ENCODE measurements at places on chromosomes 4 and X. TPM values are rescaled to one million over a fixed set of nuclear protein-coding genes. Genes with fewer than 3 reads are reported as not detected.

DNA sequence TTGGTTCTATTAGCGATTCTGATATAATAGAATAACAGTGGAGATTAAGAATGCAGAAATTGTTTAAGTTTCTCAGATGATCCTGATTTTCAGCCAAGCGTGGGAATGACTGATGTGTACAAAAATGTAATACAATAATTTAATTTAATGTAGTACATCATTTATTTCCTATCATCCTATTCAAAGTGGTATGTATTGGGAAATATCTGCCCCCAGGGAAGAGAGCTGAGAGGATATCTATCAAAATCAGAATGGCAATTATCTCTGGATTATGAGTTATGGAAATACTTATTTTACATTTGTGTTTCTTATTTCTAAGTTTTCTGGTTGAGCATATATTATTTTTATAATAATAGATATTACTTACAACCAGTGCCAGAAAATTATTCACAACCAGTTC, 3.9 kb downstream of the FABP2 start:
- no peak for DNase-seq

- no peak for DNase-seq
These were observed 9.2 kb upstream of the GYG2 start for GRCh38 chrX:2819345-2820135.

Gene STOX2
- total RNA-seq = 10.7 TPM

DNA sequence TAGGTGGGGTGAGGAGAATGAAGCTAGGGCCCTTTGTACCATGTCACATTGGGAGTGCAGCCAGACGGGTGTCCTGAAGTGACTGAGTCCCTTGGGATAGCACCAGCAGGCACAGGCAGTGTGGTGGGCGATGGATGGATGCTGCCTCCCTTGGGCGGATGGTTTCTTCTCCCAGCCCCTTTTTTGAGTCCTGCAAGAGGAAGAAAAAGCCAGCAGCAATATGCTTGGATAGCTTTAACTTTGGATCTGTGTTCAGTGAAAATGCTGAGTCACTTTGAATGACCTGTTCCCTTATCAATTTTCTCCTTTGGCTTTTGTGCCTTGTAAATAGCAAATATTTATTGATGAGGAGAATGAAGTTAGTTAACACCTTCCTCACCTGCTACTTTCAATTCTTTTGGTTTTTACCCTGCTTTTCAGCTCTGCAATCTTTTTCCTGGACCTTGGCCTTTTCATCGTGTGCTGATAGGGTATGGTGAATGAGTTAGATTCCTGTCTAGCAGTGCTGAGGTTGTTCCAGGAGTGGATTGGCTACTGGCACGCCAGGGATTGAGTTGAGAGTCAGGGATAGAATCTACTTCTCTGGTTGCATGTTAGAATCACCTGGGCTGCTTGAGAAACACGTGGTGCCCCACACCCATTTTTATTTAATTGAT, 10.2 kb downstream of the DCUN1D4 start:
- no peak for DNase-seq

Gene KLHL2
- total RNA-seq = 20.2 TPM

GRCh38 chrX:38660395-38661102, 99.2 kb downstream of the TSPAN7 start:
- DNase-seq = no peak

Gene SASH3
- 18.7 TPM for total RNA-seq

DNA sequence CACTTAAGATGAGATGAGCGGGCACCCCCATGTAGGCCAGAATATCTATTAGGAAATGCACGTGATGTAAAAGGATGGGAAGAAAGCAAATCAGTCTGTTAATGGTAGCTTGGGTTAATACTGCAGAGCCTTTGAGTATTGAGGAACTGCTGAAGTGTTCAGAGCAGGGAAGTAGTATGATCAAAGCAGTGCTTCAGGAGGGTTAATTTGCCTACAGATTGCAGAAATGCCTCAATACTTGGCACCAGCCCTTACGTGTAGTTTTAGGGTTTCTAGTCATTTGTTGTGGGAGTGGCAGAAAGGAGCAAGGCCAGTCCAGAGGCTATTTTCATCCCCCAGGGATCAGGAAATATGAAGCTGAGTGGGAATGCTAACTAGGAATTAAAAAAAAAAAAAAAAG, 19.7 kb downstream of the ZFX start:
- DNase-seq = no peak

- no peak for DNase-seq
These were observed 13.2 kb downstream of the RUFY3 start for GRCh38 chr4:70734971-70735370.

Gene GLRA2
- not detected for total RNA-seq

Gene AMBN
- total RNA-seq = not detected

Gene GRXCR1
- not detected for total RNA-seq

GRCh38 chr4:94455081-94455480, 3.3 kb downstream of the PDLIM5 start:
- DNase-seq = peak; percentile 67

DNA sequence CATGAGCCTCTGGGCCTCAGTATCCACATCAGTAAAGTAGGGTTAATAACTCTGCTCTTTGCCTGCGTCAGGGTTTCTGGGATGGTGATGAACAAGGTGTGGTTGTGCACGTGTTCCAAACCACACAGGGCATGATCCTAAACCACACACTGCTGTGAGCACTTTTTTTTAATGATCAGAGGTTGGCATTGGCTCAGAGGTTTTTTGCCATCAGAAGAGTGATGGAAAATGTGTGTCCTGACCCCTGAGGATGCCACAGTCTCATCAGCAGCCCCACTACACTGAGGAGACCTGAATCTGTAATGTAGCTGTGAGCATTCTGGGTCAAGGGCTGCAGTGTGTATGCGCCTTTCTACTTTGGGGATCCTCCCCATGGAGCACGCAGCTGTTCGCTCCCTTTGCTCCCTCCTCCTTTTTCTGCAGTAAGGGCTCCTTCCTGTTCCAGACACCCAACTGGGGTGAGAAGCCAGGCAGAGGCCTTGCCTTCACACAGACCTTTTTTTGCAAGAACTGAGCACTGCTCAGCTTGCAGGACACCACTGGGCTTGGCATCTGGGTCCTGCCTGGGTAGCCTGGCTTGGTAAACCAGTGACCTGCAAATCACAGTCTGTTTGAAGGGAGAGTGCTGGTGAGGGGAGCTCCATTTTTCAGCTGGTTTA, 87.5 kb downstream of the MAMLD1 start:
- DNase-seq = no peak

DNA sequence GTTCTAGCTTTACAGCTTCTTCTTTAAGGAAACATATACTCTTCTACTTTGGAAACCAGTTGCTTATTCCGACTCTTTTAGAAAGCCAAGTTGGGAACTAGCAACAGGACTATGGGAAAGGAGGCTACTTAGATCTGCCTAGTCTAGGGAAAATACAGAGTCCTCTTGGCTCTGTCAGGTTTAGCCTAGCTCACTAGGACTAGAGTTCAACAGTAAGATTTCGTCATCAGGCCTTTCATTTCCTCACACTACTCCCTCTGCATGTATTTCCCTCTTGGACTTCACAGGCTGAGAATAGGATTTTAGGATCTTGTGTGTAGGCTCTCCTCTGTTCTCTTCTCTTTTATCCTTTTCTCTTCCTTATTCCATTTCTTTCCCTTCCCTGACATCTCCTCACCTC, 409.8 kb downstream of the AR start:
- DNase-seq = no peak

- DNase-seq = no peak
These were observed 83.7 kb downstream of the DHRSX start for GRCh38 chrX:2416851-2417604.

- DNase-seq = no peak
These were observed 391.2 kb downstream of the ANKRD50 start for GRCh38 chr4:124321364-124321763.

- no peak for DNase-seq
These were observed 54.4 kb downstream of the KDM6A start for GRCh38 chrX:44927398-44927797.

Gene PWWP3B
- total RNA-seq = 13.9 TPM

DNA sequence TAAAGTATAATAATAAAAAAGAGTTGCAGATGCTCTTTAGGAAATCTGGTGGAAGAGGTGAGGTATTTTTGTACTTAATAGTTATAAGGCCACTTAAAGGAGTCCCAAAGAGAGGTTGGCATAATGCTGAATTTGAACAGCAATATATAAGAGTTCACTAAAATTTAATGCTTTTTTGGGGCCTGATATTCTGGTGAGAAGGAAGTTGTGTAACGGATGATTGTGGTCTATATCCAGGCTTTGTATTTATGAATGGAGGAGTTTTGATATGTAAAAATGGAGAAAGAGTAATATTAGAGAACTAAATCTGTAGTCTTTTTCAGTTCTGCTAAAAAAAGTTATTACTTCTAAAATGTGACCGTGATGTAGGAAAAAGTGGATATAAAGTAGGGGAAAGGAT, 20.4 kb downstream of the BMP2K start:
- no peak for DNase-seq

GRCh38 chrX:18041656-18042055, 179.0 kb downstream of the BEND2 start:
- no peak for DNase-seq

GRCh38 chrX:153792368-153792767, 1.8 kb downstream of the IDH3G start:
- no peak for DNase-seq

- DNase-seq = no peak
These were observed 18.7 kb downstream of the PGM2 start for GRCh38 chr4:37845201-37845600.

- DNase-seq = no peak
These were observed at the start of gene ADGRG2 for GRCh38 chrX:19121898-19122640. ADGRG2 (minus strand) TSS chrX:19122468; CDS start chrX:19068834, 53,634 bp downstream.

Gene GABRG1
- under 0.01 TPM for total RNA-seq

DNA sequence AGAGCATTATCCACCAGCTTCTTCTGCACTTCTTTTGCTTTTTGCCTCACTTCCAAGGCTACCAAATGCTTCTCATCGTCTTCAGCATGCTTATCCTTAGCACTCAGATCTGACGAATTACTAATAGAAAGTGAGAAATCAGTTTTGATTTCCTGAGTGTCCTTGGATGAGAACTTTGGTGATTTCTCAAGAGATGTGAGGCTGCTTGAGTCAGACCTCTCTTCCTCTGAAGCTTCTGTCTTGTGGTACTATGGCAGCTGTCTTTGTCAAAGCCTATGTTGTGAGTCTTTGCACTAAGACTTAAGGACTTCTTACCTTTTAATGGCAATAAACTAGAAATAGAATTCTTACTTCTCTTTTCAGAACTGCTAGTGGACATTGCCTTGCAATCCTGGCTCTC, 169.9 kb downstream of the CPE start:
- no peak for DNase-seq

Gene MUC7
- not detected for total RNA-seq

GRCh38 chr4:121784401-121784800, 16.7 kb upstream of the EXOSC9 start:
- DNase-seq = no peak

- DNase-seq = no peak
These were observed 50.7 kb downstream of the FHL1 start for GRCh38 chrX:136198010-136198409.

Gene PCDH18
- 34.2 TPM for total RNA-seq

GRCh38 chrX:148741441-148741840, 241.0 kb downstream of the AFF2 start:
- no peak for DNase-seq

Gene HEPH
- 11.1 TPM for total RNA-seq

GRCh38 chrX:15525664-15526416, 25.2 kb downstream of the BMX start:
- DNase-seq = no peak

GRCh38 chrX:73214426-73215094, at the start of gene NAP1L2:
NAP1L2 (minus strand) TSS chrX:73214851; CDS start chrX:73214492, 359 bp downstream.
- no peak for DNase-seq

Gene ZCCHC12
- total RNA-seq = not detected

GRCh38 chr4:4260185-4260751, 12.2 kb upstream of the TMEM128 start:
- no peak for DNase-seq

Gene GPC4
- total RNA-seq = 7.7 TPM

Gene CYLC1
- total RNA-seq = not detected

- no peak for DNase-seq
These were observed 60.0 kb downstream of the TIGD2 start for GRCh38 chr4:89171176-89171805.

Gene DDX53
- not detected for total RNA-seq

- DNase-seq = no peak
These were observed 108.6 kb downstream of the ACTRT1 start for GRCh38 chrX:127943571-127943970.

- DNase-seq = no peak
These were observed 7.6 kb downstream of the CITED1 start for GRCh38 chrX:72297953-72298730.

Gene CSAG1
- not detected for total RNA-seq

Gene SUPT20HL1
- not detected for total RNA-seq

Gene ETDB
- not detected for total RNA-seq

Gene TGIF2LX
- not detected for total RNA-seq

GRCh38 chrX:39758791-39759525, 338.8 kb downstream of the BCOR start:
- DNase-seq = no peak

DNA sequence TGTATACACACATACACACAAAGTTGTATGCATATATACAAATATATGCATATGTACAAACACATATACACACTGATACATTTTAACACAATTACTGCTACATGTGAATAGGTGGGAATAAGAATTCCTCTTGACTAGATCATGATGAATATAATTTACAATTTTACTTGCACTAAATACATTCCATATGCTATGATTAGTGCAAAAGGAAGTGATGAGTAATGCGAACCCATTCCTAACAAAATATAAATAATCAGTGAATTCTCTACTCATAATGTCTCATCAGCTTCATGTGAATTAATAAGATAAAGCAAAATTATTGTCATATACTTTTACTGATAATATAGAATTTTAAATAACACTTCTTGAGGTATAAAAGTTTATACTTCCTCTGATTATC, 1077.3 kb upstream of the PCDH10 start:
- no peak for DNase-seq

- DNase-seq = no peak
These were observed 1.6 kb downstream of the CLOCK start for GRCh38 chr4:55545151-55545550.

DNA sequence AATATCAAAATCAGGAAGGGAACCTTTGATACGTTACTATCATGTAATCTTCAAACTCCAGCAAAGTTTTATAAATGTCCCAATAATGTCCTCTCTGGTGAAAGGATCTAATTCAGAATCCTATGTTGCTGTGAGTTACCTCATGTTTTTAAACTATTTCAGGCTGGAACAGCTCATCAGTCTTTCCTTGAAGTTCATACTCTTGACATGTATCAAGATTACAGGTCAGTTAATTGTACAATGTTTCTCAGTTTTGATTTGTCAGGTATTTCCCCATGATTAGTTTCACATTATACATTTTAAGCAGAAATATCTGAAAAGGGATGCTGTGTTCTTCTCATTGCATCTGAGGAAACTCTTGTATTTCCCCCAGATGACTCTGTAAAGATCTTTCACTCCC, 136.5 kb upstream of the HS3ST1 start:
- no peak for DNase-seq

DNA sequence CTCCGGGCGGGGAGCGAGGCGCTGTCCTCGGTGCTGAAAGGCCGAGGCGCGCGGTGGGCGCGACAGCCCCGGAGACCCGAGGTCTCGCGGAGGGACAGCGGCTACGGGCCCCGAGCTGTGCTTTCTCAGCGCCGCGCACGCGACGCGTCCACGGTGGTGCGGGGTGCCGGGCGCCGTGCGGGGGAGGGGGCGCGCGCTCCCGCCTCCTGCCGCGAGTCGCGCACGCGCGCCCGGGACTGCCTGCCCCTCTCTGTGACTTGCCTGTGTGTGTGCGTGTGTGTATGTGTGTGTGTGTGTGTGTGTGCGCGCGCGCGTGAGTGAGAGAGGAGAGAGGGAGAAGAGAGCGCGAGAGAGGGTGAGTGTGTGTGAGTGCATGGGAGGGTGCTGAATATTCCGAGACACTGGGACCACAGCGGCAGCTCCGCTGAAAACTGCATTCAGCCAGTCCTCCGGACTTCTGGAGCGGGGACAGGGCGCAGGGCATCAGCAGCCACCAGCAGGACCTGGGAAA, at the start of gene GRIA2:
Gene GRIA2, plus strand, starts transcription at position 358 of the 511 bp plus-strand sequence. CDS start 315 bp downstream, outside the sequence.
- no peak for DNase-seq

Data from breast epithelium (tissue), 4 donors.